ENCODE measurements at places on chromosomes 12 and 14. TPM values are rescaled to one million over a fixed set of nuclear protein-coding genes. Genes with fewer than 3 reads are reported as not detected.
A peak's percentile ranks its signal among the peaks of the same experiment; 100 is the strongest.

The OTOGL gene
- total RNA-seq: not detected

The KSR2 gene
- total RNA-seq: 10.1 TPM

The CDK2 gene
- total RNA-seq: 90.9 TPM

The ANO2 gene
- total RNA-seq: not detected

The RDH16 gene
- total RNA-seq: 0.59 TPM

The SCN8A gene
- 7.1 TPM for total RNA-seq

The PRKAG1 gene
- 64.6 TPM for total RNA-seq

The SIRT4 gene
- 2.8 TPM for total RNA-seq

DNA sequence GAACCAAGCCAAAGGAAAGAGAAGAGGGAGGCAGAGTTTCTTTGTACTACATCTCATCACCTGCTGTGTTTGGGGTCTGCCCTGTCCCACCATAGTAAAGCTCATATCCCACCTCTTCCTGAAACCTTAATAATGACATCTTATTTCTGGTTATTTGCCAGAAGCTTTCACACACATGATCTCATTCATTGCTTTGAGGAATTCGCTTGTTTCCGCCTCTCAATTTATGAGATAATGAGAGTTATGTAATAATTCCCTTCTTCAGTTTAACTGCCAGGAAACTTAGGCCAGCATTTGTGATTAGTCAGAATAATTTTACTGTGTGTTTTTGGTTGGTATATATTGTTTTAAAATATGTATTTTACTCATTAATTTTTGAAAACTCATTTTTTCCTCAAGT, 205.2 kb downstream of the CACNA1C start:
- H3K36me3 ChIP-seq: no peaks in the 10 kb centered on the region
- H3K27ac ChIP-seq: no peak overlapping the region
- H3K4me1 ChIP-seq: no peaks in the 10 kb centered on the region
- H3K27me3 ChIP-seq: 0 out of 2 replicates have a peak, but pooled peaks cover 4% of the 10 kb centered on the region
- no peak overlapping the region for H3K4me3 ChIP-seq
- DNase-seq: no peak

GRCh38 chr14:78902010-78902623, 731.9 kb downstream of the NRXN3 start:
- no peak overlapping the region for H3K27ac ChIP-seq
- no peak for DNase-seq
- H3K27me3 ChIP-seq: no peaks in the 10 kb centered on the region

- no peaks in the 10 kb centered on the region for H3K36me3 ChIP-seq
- peak; percentile 39 for DNase-seq
- H3K27me3 ChIP-seq: no peaks in the 10 kb centered on the region
- H3K27ac ChIP-seq: no peak overlapping the region
- no peak overlapping the region for H3K4me3 ChIP-seq
- peaks cover 6% of the 10 kb centered on the region for H3K4me1 ChIP-seq
These were observed 4.5 kb downstream of the DAO start for GRCh38 chr12:108884116-108885012.

DNA sequence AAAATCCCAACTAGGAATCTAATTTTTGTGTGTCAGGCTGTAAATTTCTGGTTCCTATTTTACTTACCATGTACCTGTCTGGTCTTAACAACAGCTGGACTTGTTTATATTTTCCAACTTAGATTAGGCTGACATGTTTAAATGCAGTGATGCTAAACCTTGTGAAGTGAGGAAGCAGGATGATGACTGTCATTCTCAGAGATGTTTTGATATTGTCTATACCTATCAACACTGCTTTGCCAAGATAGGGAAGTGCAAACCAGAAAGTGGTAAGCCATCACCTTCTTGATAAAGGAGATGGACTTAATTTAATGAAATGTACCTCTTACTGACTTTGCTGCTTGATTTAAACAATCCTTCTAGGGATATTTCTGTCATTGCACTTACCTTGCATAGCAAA, 2.1 kb downstream of the BICD1 start:
- no peak for DNase-seq
- H3K4me3 ChIP-seq: peak overlapping the region; percentile 95
- H3K36me3 ChIP-seq: 0 out of 2 replicates have a peak, but pooled peaks cover 3% of the 10 kb centered on the region
- H3K27me3 ChIP-seq: no peaks in the 10 kb centered on the region
- peaks cover 14% of the 10 kb centered on the region for H3K4me1 ChIP-seq
- no peak overlapping the region for H3K27ac ChIP-seq

DNA sequence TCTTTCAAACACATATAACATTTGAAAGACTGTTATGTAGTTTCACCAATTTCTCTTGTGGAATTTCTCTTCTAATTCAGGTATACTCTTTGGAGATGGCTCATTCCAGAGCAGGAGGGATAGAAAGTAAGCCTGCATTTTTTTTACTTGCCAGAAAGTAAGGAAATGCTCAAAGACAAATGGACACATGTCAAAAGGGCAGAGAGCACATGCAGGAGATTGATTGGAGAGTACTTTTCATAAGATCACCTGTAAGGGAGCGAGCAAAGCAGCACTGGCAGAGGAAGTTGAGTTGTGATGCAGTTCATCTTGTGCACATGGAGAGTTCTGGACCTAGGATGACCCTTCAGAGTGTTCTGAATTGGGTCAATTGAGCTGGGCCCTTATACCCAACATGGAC, 51.4 kb upstream of the FBXO33 start:
- no peaks in the 10 kb centered on the region for H3K36me3 ChIP-seq
- no peaks in the 10 kb centered on the region for H3K4me1 ChIP-seq
- no peak overlapping the region for H3K4me3 ChIP-seq

DNA sequence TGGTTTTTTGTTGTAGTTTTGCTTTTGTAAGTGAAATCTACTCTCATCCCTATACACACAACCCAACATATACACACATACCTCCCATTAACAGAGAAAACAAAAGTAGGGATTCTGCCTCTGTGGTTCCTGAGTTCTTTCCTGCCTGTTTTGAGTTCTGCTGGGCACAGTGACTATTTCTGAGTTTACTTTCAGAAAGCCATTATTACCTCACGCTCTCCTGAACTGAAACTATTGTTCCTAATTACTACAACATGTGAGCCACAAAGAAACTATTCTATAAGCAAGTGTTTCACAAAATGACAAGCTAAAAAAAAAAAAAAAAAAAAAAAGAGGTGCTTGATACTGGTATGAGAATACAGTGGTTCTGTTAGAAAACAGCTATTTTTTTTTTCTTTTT, 110.9 kb downstream of the ALG10B start:
- no peak overlapping the region for H3K4me3 ChIP-seq
- H3K27ac ChIP-seq: no peak overlapping the region
- H3K36me3 ChIP-seq: no peaks in the 10 kb centered on the region
- no peak for DNase-seq
- no peaks in the 10 kb centered on the region for H3K4me1 ChIP-seq
- no peaks in the 10 kb centered on the region for H3K27me3 ChIP-seq

DNA sequence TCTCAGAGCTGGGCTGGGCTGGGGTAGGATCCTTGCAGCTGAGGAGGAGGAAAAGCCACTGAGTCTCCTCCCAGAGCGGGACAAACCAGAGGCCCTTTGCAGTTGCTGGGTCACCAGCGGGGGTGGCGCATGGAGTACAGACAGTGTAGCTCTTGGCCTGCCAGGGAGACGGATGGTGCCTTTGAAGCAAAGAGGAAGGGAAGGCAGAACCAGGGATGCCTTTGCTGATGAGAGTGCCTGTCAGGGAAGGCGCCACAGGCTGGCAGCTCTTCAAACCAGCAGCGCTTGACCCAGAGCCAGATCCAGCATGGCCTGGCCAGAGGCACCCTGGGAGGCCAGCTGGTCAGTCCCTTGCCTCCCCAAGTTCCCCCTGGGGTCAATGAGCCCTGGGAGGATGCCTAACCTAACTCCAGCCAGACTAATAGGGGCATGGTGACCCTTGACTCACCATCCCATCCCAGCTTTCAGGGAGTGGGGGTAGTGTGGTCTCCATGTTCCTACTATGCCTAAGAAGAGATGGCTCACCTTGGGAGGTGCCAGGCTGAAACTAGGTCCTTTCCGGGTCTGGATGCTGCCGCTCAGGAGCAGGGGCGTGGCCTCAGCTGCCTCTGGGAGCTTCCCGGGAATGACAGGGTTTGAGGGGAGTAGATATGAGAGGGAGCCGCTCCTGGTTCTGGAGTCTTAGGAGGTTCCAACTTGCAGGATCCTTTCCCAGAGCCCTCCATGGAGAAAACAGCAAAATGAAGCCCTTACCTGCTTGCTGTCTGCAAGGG, 19.8 kb downstream of the VASH1 start:
- no peak overlapping the region for H3K4me3 ChIP-seq
- H3K36me3 ChIP-seq: peaks cover 11% of the 10 kb centered on the region
- DNase-seq: no peak
- no peaks in the 10 kb centered on the region for H3K4me1 ChIP-seq
- H3K27me3 ChIP-seq: no peaks in the 10 kb centered on the region

DNA sequence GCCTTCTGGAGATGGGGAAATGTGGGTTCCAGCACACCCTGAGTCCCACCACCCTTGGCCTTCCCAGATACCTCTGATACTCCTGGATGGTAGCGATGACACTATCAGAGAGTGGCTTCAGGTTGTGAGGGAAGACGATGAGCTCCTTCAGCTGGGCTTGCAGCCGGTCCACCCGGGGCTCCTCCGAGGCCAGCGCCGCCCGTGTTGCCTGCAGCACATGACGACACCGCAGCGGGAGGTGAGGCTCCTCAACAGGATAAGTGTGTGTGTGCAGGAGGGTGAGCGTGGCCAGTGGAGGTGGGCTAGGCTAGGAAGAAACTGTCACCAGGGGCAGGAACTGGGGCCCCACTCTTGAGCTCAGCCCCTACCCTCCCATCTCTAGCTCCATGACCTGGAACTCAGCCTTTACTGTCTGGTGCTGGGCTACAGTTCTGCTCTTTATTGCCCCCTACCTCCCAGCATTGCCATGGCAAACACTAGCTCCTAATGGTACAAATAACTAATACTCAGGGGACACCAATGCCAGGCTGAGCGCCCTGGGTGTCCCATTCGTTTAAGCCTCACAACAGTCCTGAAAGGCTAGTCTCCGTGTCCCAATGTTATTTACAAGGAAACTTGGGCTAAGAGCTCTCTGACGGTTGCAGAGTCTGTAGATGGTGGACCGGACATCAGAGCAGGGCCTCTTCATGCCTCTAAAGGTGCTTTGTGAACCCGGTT, 64.1 kb downstream of the SYNE3 start:
- H3K4me3 ChIP-seq: no peak overlapping the region
- no peak overlapping the region for H3K27ac ChIP-seq
- DNase-seq: no peak
- H3K36me3 ChIP-seq: no peaks in the 10 kb centered on the region
- no peaks in the 10 kb centered on the region for H3K27me3 ChIP-seq

- DNase-seq: no peak
- H3K4me1 ChIP-seq: no peaks in the 10 kb centered on the region
- H3K4me3 ChIP-seq: no peak overlapping the region
- no peak overlapping the region for H3K27ac ChIP-seq
These were observed 120.1 kb upstream of the NPAS3 start for GRCh38 chr14:32818581-32818980.

DNA sequence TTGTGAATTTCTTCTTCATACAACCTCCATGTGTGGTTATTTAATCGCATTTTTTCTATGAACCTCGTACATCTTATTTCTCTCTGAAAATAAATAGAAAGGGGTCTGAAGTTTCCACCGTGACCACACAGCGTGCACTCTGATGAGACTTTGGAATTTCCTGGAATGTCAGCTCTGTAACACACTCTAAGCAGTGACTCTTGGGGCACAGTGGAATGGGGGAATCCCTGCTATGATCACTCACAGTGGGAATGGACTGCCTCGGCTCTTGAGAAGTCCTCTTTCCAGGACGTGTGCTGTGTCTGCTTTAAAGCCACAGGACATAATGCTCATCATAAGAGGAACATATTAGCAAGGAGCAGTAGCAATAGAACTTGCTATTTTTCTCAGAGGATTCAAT, 416.2 kb downstream of the EGLN3 start:
- no peaks in the 10 kb centered on the region for H3K36me3 ChIP-seq
- H3K4me3 ChIP-seq: no peak overlapping the region
- DNase-seq: no peak
- no peaks in the 10 kb centered on the region for H3K27me3 ChIP-seq

GRCh38 chr14:90406384-90406798, 9.6 kb downstream of the CALM1 start:
- DNase-seq: no peak
- H3K4me1 ChIP-seq: no peaks in the 10 kb centered on the region
- H3K27me3 ChIP-seq: no peaks in the 10 kb centered on the region
- no peak overlapping the region for H3K27ac ChIP-seq

DNA sequence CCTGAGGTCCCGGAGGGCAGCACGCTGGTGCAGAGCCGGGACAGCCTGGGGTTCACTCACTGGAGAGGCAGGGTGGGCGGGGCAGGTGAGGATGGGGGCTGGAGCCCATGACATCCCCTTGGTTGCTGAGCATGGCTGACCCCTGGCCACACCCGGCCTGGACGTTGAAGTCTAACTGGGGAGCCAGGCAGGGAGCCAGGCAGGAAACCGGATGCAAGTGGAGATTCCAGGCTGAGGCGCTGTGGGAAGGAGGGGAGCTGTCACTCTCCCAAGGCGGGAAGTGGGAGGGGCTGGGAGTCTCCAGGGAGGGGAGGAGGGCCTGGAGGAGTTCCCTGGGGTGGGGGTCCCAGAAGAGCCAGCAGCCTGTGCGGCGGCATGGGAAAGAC, 7.7 kb upstream of the INF2 start:
- H3K4me1 ChIP-seq: peaks cover 80% of the 10 kb centered on the region
- peak overlapping the region; percentile 98 for H3K27ac ChIP-seq
- peak overlapping the region; percentile 48 for H3K4me3 ChIP-seq
- no peak for DNase-seq

DNA sequence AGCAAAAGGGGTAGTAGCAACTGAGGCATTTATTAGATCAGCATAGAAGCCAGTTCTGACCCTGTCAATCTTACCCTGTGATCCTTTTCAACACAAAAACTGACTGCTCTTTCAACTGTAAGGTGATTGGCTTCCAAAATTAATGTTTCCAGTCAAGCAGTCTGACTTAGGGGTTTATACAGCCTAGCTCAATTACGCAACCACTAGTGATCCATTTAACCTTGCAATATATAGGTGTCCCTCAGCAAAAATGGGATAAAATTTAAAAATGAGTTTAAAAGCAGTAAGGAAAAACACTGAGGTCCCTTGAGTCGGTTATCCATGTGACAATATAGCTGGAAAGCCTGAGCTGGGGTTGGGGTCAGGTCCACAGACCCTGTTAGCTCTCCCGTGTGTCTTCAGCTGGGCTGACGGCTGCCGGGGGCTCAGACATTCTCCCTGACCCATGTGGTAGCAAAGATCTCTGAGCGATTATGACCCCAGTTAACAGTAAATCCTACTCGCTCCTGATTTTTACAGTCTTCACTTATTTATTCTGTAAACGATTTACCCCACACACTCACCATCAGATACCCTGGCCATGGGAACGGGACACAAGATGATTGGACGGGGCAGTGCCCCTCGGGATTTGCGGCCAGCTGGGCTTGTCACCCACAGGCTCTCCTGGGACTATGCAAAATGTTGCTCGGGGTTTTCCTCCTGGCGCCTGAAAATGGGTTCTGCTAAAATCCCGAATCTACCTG, 16.6 kb downstream of the ADGRD1 start:
- DNase-seq: no peak
- H3K4me3 ChIP-seq: no peak overlapping the region
- no peak overlapping the region for H3K27ac ChIP-seq
- no peaks in the 10 kb centered on the region for H3K4me1 ChIP-seq
- no peaks in the 10 kb centered on the region for H3K36me3 ChIP-seq

DNA sequence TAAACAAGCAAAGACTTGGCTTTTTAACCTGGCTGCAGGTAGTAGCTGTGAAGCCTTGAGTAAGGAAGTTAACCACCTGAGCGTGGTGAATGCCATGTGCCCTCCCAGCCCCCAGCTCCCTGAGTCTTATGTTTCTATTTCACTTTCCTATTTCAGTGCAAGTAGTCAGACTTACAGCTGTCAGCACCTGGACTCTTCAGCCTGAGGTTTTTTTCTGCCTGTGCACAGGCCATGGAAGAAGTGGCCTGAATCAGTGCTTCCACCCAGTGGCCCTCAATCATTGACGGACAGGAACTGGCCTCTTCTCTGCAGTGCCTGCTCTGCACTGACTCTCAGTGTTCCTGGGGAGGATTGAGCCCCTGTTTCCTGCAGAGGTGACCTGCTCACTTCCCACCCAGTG, 796.4 kb downstream of the MED13L start:
- no peak overlapping the region for H3K4me3 ChIP-seq
- H3K27ac ChIP-seq: no peak overlapping the region
- H3K36me3 ChIP-seq: no peaks in the 10 kb centered on the region
- no peak for DNase-seq
